M059J (cell line): ENCODE measurements at places on chromosomes 4 and X. TPM values are rescaled to one million over a fixed set of nuclear protein-coding genes. Genes with fewer than 3 reads are reported as not detected.

The TCEAL6 gene
- not detected in 2 replicates for total RNA-seq

The NDNF gene
- 0.37 TPM in 1 of 2 replicates, not detected in the other for total RNA-seq

The MAGEB18 gene
- not detected in 2 replicates for total RNA-seq

The HAUS7 gene
- 76.0 and 85.3 TPM in 2 replicates for total RNA-seq

The WWC2 gene
- 9.0 and 16.7 TPM in 2 replicates for total RNA-seq

The ZNF827 gene
- 3.5 and 9.2 TPM in 2 replicates for total RNA-seq

The ATG4A gene
- 21.9 and 31.2 TPM in 2 replicates for total RNA-seq

The SCD5 gene
- 17.2 and 26.1 TPM in 2 replicates for total RNA-seq

The SYTL4 gene
- total RNA-seq, result 9.1 and 13.3 TPM in 2 replicates

The OPHN1 gene
- total RNA-seq, result 3.0 and 7.0 TPM in 2 replicates

The POF1B gene
- not detected in 2 replicates for total RNA-seq

DNA sequence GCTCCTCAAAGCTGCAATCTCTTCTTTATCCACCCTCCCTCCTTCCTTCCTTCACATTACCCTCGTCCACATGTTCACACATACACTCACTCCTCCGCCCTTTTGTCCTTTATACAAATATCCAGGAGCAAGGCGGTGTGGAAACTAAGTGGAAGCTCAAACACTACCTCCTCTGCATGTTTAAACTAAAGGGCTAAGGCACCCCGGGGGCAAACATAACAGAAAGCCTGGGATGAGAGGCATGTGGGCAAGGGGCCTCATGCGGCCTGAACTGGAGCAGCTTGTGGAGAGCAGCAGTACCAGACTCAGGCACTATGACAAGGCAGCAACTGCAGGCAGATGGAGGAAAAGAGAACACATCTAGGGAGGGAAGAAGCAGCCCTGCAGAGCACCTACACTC lies 9.5 kb downstream of the MAB21L2 start:
- DNase-seq, result no peak

DNA sequence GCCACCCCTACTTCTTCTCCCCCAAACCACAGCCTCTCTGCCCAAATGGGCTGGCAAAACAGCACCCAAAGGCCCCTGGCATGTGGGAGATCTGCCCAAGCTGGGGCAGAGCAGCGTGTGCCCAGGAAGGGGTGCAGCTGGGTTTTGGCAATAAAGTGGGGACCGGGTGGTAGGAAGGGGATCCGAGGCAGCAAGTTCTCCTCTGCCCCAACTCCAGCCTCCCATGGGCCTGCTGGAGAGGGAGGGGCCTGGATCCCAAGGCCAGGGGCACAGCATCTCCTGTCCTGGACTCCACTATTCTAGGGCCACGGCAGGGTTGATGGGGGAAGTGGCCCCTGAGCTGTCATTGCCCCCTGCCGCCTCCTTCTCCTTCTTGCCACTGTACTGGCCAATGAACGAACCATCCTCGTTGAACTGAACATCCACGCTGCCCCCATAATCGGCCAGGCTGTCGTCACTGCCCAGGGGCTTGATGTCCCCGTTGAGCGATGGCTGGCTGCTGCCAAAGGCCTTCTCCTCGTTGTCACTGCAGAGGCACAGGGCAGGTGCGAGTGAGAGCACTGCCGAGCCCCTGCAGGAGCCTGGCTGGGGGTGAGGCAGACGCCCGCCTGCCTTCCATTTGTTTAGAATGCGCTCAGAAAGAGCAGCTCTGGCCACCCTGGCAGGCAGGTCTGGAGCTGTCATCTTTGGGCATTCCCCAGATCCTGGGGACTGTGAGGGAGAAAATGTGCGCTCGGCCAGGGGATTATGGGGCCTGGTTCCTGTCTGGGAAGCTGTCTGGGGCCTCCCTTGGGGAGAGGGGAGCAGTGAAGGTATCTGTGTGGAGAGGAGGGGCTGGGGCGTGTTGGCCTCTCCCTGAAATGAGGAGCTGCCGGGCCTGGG lies 23.4 kb downstream of the L1CAM start:
- no peak for DNase-seq

DNA sequence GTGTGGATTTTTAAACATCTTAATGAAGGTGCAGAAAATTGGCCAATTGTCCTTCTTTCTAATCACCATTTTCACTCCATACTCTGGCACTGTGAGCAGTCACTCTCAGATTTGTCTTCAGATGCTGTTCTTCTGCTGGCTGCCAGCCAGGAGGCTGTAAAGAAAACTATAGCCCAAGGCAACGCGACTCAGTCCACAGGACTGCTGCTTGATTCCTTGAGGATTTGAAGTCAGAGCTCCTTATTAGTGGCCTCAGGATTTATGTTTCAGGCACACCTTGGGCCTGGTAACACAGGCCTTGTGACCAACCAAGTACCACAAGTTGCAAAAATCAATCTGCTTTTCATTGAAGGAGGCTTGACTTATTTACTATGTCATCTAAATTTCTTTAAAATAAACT lies 342.6 kb downstream of the GPM6A start:
- peak; percentile 81 for DNase-seq

GRCh38 chrX:136262812-136263315 lies 11.7 kb upstream of the MAP7D3 start:
- no peak for DNase-seq

DNA sequence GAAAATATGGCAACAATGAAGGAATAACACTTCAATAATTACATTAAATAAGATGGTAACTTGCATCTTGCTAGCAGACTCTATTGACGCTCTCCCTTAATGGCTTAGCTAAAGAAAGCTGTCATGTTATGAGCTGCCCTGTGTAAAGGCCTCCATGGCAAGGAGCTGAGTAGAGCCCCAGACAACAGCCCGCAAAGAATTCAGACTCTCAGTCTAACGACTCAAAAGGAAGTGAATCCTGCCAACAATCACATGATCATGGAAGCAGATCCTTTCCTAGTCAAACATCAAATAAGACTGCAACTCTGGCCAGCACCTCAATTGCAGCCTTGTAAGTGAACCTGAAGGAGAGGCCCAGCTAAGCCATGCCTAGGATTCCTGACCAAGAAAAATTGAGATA lies 157.6 kb downstream of the MAB21L2 start:
- no peak for DNase-seq

DNA sequence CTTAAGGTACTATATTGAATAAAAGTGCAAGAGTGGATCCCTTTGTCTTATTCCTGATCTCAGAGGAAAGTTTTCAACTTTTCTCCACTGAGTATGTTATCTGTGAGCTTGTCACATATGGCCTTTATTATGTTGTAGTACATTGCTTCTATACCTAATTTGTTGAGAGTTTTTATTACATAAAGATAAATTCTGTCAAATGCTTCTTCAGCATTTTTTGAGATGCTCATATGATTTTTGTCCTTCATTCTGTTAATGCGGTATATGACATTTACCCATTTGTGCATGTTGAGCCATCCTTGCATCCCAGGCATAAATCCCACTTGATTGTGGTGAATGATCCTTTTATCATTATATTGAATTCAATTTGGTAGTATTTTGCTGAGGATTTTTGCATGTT lies 11.0 kb downstream of the SLC25A31 start:
- DNase-seq, result no peak

DNA sequence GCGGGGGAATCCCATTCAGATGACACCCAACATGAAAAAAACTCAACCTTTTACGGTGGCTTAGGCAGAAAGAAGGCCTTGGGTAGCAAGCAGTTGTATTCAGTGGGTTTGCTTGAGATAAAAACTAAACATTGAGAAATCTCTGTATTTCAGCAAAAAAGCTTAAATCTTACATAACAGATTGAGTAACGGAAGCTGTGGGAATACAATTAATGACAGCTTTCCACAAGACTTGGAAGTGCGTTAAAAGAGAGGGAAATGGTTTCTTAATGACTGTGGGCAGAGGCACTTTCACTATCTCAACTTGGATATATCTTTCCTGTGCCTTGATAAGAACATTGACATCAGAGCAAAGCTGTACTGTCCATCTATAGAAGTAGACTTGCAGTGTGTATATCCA lies 418.5 kb upstream of the HS3ST1 start:
- no peak for DNase-seq

DNA sequence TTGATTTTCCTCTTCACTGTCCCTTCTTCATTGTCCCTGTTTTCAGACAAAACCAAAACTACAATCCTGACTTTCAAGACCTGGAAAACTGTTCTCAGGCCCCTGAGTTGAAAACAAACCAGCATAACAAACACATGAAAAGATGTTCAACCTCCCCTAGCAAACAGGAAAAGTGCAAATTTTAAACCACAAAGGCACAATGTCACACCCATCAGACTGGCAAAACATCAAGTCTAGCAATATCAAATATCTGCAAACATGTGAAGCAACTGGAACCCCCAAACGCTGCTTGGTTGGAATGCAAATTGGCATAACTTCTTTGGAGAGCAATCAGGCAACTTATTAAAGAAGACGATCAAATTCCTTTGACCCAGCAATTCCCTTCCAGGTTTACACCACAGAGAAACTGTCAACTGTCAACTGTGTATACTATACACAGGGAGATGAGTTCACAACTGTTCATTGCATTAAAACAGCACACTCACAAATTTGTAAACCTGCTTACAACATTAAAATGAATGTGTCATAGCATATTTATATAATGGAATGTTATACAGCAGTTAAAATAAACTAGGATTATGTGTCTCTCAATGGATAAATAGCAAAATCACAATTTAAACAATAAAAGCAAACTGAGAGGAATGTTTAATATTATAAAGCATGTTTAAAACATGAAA lies 7.0 kb downstream of the USP46 start:
- DNase-seq, result no peak

DNA sequence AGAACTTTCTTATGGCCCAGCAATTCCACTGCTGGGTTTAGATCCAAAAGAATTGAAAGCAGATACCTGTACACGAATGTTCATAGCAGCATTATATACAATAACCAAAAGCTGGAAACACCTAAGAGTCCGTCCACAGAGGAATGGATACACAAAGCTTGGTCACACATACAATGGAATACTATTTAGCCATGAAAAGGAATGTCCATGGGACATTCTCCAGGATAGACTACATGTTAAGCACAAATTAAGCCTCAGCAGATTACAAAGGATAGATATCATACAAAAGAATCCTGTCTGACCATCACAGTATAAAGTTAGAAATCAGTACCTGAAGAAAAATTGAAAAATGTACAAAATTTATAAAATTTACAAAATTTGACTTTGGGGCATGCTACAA lies 12.7 kb upstream of the MAEA start:
- no peak for DNase-seq

- no peak for DNase-seq
These were observed 197.6 kb upstream of the PSAPL1 start for GRCh38 chr4:7632341-7632740.

DNA sequence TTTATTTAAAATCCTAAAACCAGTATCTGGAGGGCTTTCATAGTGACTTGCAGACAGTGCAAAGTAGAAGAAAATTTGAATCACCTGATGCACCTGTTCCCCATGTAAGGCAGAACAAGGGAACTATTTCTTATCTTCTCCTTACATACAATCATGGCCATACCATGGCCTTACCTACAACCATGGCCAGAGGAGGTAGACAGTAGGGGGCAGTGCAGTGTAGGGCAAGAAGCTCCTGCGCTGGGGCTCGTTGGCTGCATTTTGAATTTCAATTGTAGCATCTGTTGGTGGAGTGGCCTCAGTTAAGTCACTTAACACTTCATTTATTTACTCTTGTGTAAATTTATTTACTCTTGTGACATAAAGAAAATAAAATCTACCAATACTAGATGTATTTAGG lies 33.0 kb downstream of the GALNTL6 start:
- peak; percentile 0 for DNase-seq

- no peak for DNase-seq
These were observed 114.0 kb upstream of the INPP4B start for GRCh38 chr4:142960126-142960525.

DNA sequence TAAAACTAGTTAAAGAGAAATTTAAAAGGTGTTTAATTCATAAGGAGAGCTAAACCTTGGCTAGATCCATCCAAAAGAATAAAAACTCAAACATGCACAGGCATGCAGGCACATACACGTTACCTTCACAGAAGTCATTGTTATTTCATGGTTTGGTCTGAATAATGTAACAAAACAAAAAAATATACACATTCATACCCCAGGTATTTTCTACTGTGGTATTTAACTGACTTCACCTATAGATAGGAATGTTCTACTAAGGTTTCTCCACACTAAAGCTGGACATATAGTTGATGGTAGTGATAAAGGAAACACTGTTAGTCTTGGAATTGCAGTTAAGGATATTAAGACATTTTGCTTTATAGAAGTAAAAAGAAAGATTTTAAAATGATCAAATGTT lies 283.6 kb upstream of the PCDH10 start:
- no peak for DNase-seq

- DNase-seq, result no peak
These were observed 130.1 kb downstream of the KLHL34 start for GRCh38 chrX:21528076-21528475.

- peak; percentile 78 for DNase-seq
These were observed 137.9 kb downstream of the PJA1 start for GRCh38 chrX:69027181-69028005.

- peak; percentile 22 for DNase-seq
These were observed 139.7 kb downstream of the MAML3 start for GRCh38 chr4:140014284-140014683.

DNA sequence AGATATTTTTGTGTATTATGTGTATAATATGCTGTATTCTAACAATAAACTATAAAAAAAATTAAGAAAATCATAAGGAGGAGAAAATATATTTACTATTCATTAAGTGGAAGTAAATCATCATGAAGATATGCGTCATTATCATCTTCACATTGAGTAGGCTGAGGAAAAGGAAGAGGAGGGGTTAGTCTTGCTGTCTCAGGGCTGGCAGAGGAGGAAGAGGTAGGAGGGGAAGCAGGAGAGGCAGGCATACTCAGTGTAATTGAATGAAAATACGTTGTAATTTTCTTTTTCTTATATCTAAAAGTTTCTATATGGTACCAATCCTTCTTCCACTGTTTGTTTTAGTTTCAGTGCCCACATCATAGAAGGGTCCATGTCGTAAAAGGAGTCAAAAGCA lies 9.8 kb upstream of the TMEM185A start:
- no peak for DNase-seq

DNA sequence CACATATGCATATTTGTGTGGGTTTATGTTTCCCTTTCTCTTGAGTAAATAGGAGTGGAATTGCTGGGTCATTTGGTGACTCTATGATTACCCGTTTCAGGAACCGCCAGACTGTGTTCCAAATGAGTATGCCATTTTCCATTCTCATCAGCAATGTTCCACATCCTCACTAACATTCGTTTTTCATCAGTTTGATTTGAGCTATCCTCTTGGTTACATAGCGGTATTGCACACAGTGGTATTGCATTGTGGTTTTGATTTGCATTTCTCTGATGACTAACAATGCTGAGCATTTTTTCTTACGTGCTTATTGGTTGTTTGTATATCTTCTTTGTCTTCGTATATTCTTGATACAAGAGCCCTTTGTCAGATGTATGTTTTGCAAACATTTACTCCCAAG lies 218.0 kb upstream of the AMOT start:
- DNase-seq, result peak; percentile 60

DNA sequence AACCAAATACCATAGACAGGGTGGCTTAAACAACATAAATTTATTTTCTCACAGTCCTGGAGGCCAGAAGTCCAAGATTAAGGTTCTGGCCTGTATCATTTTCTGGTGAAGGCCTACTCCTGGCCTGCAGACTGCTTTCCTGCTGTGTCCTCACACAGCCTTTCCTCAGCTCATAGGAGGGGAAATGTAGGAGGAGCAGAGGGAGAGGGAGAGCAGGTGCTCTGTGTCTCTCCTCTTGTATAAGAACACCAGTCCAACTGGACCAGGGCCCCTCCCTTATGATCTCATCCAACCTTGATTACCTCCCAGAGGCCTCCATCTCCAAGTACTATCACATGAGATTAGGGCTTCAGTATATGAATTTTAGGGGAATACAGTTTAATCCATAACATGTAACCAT lies 34.3 kb downstream of the RAPGEF2 start:
- DNase-seq, result no peak

- DNase-seq, result peak; percentile 13
These were observed 10.5 kb downstream of the PPAT start for GRCh38 chr4:56424697-56425514.
